ENCODE measurements at places on chromosomes 13 and 19.

GRCh38 chr13:75371203-75371602 lies 110.8 kb downstream of the TBC1D4 start:
- no peak for DNase-seq
- H3K4me3 ChIP-seq: no peak overlapping the region
- no peaks in the 10 kb centered on the region for H3K36me3 ChIP-seq
- H3K27me3 ChIP-seq: no peaks in the 10 kb centered on the region
- no peak overlapping the region for H3K27ac ChIP-seq

DNA sequence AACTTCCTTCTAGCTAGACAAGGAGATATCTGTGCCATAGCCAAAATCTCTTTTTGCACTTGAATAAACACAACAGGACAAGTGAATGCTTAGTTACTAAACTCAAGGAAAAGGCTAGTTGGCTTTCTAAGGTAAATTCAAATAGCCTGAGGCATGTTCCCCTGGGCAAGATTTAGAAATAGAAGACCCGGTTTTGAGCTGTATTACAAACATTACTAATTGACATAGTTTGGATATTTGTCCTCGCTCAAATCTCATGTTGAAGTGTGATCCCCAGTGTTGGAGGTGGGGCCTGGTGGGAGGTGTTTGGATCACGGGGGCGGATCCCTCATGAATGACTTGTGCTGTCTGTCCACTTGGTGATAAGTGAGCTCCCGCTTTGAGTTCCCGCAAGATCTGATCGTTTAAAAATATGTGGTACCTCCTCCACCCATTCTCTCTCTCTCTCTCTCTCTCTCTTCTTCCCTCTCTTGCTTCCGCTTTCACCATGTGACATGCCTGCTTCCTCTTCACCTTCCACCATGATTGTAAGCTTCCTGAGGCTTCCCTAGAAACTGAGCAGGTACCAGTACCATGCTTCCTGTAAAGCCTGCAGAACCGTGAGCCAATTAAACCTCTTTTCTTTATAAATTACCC lies 3.9 kb upstream of the KBTBD6 start:
- no peak overlapping the region for H3K4me3 ChIP-seq
- no peaks in the 10 kb centered on the region for H3K36me3 ChIP-seq

DNA sequence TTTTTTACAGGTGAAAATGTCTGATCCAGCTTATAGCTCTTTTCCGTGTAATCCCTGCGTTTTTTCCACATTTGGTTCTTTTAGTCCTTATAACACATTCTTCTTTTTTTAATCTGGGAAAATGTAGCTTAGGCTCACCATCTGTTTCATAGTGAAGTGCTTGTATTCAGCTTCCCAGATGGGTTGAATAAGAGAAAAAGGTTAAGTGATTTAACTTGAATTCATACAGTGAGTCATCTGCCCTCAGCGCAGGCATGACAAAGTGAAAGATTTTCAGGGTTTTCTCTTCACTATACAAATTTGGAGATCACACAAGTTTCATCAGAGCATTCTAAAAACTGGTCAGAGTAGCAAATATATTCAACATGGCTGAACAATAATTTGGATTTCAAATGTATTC lies 224.8 kb downstream of the SPRY2 start:
- no peaks in the 10 kb centered on the region for H3K36me3 ChIP-seq
- no peak overlapping the region for H3K4me3 ChIP-seq
- no peaks in the 10 kb centered on the region for H3K4me1 ChIP-seq
- no peak overlapping the region for H3K27ac ChIP-seq

GRCh38 chr19:21604351-21604926 lies 99.0 kb downstream of the ZNF429 start:
- H3K36me3 ChIP-seq: no peaks in the 10 kb centered on the region
- peak overlapping the region; percentile 50 for H3K4me3 ChIP-seq
- no peaks in the 10 kb centered on the region for H3K27me3 ChIP-seq
- peak; percentile 81 for DNase-seq
- H3K4me1 ChIP-seq: peaks cover 21% of the 10 kb centered on the region

DNA sequence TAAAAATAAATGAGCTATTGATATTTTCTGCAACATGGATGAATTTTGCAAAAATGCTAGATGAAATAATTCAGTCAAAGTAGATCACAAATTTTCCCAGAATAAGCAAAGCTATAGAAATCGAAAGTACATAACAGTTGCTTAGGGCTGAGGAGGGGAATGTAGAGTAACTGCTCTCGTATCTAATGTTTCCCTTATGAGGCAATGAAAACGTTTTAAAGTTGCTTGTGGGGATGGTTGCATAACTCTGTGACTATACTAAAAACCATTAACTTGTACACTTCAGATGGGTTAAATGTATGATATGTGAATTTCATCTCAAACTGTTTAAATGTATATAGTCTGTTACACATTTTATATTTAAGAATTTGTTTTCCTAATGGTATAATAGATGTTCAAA lies 231.7 kb downstream of the GGACT start:
- no peaks in the 10 kb centered on the region for H3K27me3 ChIP-seq
- no peaks in the 10 kb centered on the region for H3K36me3 ChIP-seq
- no peak overlapping the region for H3K4me3 ChIP-seq

- no peak overlapping the region for H3K27ac ChIP-seq
- H3K4me1 ChIP-seq: no peaks in the 10 kb centered on the region
- DNase-seq: peak; percentile 21
- peaks cover 74% of the 10 kb centered on the region for H3K36me3 ChIP-seq
- H3K4me3 ChIP-seq: no peak overlapping the region
Measured at GRCh38 chr13:98022210-98022609, 68.7 kb downstream of the IPO5 start.

DNA sequence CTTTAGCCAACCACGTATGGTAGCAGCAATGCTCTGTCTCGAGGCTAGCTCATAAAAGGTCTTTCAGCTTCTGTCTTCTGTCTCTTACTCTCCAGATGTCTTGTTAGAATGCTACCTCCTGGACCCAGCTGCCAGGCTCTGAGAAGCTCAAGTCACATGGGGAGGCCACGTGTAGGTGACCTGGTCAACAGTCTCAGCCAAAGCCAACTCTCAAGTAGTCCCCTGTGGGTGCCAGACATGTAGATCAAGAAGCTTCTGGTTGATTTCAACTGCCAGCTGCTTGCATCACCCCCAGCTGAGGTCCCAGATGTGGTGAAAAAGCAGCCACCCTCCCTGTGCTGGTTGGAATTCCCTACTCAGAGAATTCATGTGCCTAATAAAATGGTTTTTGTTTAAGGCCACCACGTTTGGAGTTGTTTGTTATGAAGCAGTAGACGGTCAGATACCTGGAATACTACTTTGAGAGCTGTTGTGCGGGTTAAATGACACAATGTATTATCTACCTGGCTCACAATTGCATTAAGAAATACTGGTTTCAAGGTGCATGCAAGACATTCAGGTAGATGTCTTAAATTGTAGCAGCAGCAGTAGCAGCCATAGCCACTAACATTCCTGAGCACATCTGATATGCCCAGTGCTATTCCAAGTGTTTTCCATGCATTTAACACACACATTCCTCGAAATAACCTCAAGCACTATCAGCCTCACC lies 131.0 kb upstream of the RFC3 start:
- H3K36me3 ChIP-seq: no peaks in the 10 kb centered on the region
- H3K4me1 ChIP-seq: no peaks in the 10 kb centered on the region
- H3K27me3 ChIP-seq: no peaks in the 10 kb centered on the region
- no peak for DNase-seq
- H3K4me3 ChIP-seq: no peak overlapping the region

GRCh38 chr19:1076951-1077350 lies 10.0 kb downstream of the ARHGAP45 start:
- H3K36me3 ChIP-seq: peaks cover 15% of the 10 kb centered on the region
- peak overlapping the region; percentile 15 for H3K27ac ChIP-seq
- H3K4me3 ChIP-seq: peak overlapping the region; percentile 23
- DNase-seq: peak; percentile 92

GRCh38 chr19:2083174-2083854 lies 12.8 kb downstream of the MOB3A start:
- peaks cover 62% of the 10 kb centered on the region for H3K4me1 ChIP-seq
- H3K4me3 ChIP-seq: peak overlapping the region; percentile 36
- H3K27ac ChIP-seq: peak overlapping the region; percentile 85

DNA sequence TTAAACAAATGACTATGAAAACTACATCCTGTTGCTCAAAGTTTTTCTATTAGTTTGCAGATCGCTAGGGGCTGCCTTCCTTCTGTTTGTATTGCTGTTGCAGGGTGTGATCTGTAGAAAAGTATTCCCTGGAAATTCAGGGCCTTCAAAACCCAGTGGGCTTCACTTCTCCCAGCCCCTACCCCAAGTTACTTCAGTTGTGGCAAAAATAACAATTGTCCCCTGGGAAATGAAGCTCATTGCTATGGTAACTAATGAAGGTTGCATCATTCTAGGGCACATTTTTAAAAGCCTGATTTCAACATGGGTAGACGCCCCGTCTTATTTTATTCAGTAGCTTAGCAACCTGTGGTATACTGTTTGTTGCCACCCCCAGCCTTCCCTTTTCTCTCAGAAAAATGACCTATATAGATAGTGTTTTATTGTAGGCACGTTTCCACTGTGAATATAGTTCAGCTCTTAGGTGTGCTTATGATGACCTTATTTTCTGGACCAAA lies 60.9 kb downstream of the WDFY2 start:
- no peaks in the 10 kb centered on the region for H3K27me3 ChIP-seq
- H3K4me3 ChIP-seq: no peak overlapping the region
- no peak overlapping the region for H3K27ac ChIP-seq
- no peak for DNase-seq
- H3K4me1 ChIP-seq: peaks cover 27% of the 10 kb centered on the region

GRCh38 chr13:70817576-70817975 lies 709.3 kb upstream of the KLHL1 start:
- H3K4me1 ChIP-seq: no peaks in the 10 kb centered on the region
- no peak overlapping the region for H3K4me3 ChIP-seq
- H3K36me3 ChIP-seq: no peaks in the 10 kb centered on the region
- H3K27me3 ChIP-seq: no peaks in the 10 kb centered on the region
- no peak overlapping the region for H3K27ac ChIP-seq

DNA sequence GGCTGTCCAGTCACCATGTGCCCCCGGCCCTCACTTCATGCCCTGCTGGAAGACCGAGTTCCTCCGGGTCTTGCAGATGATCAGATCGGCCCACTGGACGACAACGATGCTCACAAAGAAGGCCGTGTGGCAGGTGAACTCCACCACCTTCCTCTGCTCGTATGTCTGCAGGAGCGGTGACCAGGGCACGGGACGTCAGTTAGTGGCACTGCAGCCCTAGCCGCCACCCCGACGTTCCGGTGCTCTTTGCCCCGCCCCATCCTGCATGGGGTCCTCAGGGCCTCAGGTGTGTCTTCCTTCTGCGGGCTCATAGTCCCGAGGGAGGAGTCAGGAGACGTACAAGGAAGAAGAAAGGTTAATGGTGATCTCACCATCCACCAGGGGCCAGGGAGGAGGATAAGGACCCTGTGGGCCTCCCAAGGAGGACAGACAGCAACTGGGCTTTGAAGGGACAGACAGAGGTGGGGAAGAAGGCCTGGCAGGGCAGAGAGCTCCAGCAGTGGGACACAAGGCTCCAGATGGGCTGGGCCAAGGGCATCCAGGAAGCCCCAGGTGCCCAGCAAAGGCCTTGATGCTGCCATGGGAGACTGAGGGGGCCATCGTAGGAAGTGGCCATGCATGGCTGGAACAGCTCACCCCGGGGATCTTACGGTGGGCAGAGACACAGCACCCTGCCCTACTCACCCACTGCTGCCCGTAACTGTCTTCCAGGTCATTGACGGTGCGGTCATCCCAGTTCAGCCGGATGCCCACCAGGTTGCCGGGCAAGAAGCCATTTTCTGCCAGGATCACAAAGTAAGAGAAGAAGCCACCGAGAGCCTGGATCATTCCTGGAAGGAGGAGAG lies 9.9 kb upstream of the RABAC1 start:
- H3K4me1 ChIP-seq: no peaks in the 10 kb centered on the region
- no peak overlapping the region for H3K4me3 ChIP-seq
- no peaks in the 10 kb centered on the region for H3K27me3 ChIP-seq
- H3K36me3 ChIP-seq: no peaks in the 10 kb centered on the region
- H3K27ac ChIP-seq: no peak overlapping the region

GRCh38 chr19:7287722-7288121 lies 6.5 kb downstream of the INSR start:
- no peak overlapping the region for H3K4me3 ChIP-seq
- no peaks in the 10 kb centered on the region for H3K27me3 ChIP-seq
- peaks cover 43% of the 10 kb centered on the region for H3K4me1 ChIP-seq
- no peak overlapping the region for H3K27ac ChIP-seq

- peak; percentile 92 for DNase-seq
- H3K4me1 ChIP-seq: peaks cover 12% of the 10 kb centered on the region
- H3K27ac ChIP-seq: no peak overlapping the region
- H3K36me3 ChIP-seq: no peaks in the 10 kb centered on the region
Measured at GRCh38 chr19:29806098-29806866, 5.5 kb upstream of the CCNE1 start.

DNA sequence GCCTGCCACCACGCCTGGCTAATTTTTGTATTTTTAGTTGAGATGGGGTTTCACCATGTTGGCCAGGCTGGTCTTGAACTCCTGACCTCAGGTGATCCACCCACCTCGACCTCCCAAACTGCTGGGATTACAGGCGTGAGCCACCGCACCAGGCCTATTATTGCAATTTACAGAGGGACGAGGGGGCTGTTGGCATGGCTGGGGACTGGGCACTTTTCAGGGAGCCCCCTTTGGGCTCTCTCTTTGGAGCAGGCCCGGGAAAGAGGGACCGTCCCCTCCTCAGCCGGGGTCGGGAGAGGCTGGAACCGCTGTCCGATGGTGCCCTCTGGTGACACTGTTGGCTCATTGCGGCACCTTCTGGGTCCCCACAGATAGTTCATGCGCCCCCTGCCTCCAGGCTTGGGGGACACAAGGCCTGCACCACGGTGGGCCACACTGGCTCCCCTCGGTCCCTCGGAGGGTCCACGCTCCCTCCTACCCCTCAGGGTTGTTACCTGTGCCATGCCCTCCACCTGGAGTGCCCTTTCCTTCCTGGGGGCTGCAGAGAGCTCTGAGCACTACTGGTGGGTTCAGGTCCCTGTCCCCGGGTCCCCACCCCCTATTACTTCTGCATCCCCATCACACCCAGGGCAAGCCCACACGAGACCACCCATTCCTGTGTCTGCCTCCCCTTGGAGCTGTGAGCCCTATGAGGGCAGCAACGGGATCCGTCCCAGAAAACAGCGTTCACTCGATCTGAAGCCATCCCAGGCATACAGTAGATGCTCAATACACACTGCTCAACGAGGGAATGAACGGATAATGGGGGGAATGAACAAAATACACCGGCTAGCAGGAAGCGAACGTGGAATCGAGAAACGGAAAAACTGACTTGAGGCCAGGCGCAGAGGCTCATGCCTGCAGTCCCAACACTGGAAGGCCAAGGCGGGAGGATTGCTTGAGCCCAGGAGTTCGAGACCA lies 12.5 kb downstream of the FEM1A start:
- no peak overlapping the region for H3K27ac ChIP-seq
- H3K36me3 ChIP-seq: no peaks in the 10 kb centered on the region
- H3K4me3 ChIP-seq: peak overlapping the region; percentile 13
- DNase-seq: peak; percentile 82

DNA sequence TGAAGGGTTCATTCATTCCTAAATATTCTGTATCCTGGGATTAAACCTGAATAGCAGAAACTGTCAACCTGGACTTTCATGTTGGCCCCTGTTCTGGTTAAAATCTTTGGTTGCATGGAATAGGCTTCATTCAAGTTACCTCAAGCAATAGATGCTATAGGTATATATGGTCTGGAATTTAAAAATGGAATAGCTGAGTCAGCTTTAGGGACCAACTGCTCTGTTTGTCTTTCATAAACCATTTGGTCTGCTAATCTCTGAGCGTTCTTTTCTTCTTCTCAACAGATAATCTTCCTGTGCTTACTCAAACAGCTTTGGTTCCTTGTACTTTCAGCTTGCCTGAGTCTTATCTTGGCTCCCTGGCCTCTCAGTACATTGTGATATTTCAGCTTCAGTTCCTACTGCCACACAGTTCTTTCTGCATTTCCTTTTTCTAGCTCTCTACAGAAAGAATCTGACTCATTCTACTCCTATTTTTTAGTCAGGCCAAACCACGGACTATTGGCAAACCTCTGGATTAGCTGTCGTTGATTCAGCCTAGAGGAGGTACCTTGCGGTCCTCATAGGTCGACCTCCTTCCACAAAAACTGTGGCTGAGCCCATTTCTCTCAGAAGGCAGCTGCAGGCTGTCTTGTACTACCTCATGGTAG lies 35.9 kb upstream of the MAB21L1 start:
- H3K4me1 ChIP-seq: no peaks in the 10 kb centered on the region
- peak; percentile 62 for DNase-seq
